Stimulated activated CD8-positive, alpha-beta memory T cell treated with anti-CD3 and anti-CD28 coated beads, Interleukin-4, amount 100 ng/mL, for 48 hours (primary cell): ENCODE measurements at places on chromosomes 12 and 14.

DNA sequence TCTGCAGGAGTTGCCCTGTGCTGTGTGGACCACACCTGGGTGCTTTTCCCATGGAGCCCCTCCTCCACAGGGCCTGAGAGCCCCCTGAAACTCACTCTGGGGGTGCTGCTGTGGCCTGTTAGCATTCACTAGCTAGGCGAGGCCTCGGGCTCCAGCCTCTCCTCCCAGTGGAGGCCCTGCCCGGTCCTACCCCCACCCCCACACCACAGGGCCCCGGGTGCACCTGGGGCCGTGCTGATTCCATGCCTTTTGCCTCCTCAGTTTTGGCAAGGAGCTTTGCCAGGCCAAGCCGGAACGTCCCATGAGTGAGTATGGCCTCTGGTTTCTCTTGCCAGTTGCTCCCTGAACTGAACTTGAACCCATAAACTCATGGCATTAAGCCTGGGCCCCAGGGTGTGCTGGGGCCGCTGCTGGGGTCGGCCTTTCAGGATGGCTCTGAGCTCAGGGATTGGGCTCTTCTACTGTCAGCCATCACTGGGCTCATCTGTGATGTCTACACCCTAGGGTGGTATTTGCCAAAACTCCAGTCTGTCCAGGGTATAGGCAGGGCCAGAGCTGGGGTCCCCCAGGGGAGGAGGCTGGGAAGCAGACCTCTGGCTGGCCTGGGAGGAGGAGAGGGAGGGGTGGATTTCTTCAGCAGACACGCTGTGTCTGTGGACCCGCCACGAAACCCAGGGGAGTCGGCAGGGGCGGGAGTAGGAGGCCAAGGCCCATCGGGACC, 58.7 kb upstream of the TSPAN9 start:
- no peak for DNase-seq

- DNase-seq = no peak
Measured at GRCh38 chr12:4441355-4442335, 4.0 kb downstream of the FGF6 start.

- DNase-seq = no peak
Measured at GRCh38 chr14:55125403-55125802, 3.6 kb upstream of the LGALS3 start.

DNA sequence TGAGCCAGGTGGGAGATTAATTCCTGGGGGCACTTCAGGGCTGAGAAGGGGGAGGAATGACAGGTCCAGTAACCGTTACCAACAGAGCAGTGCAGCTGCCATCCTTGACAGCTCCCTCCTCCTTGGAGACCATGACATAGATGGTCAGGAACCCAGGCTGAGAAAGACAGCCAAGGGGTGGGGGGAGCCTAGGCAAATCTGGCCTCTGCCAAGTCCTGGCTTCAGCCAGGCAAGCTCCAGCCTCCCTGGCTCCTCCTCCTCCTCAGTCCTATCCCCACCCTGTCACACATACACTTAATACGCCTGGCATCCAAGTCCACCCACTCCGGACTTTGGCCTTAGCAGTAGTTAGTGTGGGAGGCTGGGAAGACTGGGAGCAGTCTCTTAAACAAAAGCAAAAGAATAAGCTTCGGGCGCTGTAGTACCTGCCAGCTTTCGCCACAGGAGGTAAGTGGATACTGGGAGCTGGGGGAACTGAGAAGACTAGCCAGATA, at the start of gene RDH5:
TSS of gene RDH5 (plus strand) at position 323 of the 494 bp plus-strand sequence. CDS start 792 bp downstream, outside the sequence.
- no peak for DNase-seq

- DNase-seq = no peak
Measured at GRCh38 chr14:69755784-69756183, 11.2 kb upstream of the SRSF5 start.
